Activated CD4-positive, alpha-beta T cell treated with anti-CD3 and anti-CD28 coated beads, Interleukin-2, amount 10 ng/mL, durations not matched to agents 24 days and 14 days (primary cell): ENCODE measurements at places on chromosomes 3 and 15.

GRCh38 chr3:157082305-157082982, 77.5 kb downstream of the CCNL1 start:
- DNase-seq: no peak

GRCh38 chr3:196142202-196142956, 60.5 kb upstream of the TFRC start:
- no peak for DNase-seq

DNA sequence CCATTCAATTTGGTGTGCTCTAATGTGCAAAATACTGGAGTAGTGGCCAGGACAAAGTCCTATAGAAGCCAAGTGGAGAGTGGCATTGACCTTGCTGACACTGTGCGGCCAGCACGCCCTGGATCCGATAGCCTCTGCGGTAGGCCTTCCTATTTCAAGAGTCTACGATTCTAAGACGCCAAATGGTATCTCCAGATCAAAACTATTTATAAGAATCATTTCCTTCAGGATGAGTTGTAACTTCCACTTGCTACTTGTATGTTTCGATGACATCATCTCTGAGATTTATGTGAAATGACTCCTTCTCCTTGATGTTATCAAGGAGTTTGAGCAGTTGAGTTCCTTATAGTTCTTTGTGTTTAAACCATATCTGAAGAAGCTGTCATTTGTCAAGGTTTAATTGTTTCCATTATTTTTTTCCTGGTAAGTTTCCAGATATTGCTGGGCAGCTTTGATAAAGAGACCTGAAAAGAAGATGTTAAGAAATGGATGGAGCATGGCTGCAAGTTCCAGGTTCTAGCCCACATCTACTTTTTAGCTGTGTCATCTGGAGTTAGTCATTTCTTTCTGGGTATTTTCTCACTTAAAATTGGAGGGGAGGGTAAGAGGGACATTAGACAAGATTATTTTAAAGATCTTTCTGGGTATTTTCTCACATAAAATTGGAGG, 71.8 kb downstream of the TMEM44 start:
- DNase-seq: no peak

DNA sequence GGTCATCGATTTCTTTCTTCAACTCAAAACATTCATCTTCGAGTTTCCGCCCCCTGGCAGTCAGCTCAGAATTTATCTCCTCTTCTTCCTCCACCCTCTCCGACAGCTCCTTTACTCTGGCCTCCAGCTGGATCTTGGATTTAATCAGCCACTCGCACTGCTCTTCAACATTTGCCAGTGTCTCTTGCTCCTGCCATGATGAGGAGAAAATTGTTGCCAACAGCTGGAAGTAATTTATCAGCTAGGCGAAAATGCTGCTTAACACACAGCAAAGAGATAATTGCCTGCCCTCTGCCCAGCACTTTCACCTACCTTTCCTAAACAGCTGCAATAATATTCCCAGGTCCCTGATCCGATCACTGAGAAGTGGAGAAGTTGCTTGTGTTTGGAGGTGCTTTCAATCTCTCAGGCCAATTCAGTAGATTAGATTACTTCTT, 69.3 kb downstream of the MYH15 start:
- DNase-seq: no peak

DNA sequence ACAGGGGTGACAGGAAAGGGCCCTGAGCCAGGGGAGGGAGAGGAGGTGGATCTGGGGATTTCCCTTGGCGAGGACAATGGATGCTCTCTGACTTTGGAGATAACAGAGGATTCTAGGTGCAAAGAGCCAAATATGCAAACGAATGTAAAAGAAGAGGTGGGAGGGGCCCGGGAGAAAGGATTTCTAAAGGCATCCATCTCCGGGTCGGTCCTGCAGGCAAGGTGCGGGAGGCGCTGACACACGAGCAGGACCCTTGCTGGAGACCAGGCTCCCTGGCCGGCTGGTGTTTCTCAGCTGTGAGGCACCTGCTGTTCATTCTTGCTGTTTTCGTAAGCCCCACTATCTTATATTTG, 115.2 kb upstream of the TLE3 start:
- DNase-seq: no peak

DNA sequence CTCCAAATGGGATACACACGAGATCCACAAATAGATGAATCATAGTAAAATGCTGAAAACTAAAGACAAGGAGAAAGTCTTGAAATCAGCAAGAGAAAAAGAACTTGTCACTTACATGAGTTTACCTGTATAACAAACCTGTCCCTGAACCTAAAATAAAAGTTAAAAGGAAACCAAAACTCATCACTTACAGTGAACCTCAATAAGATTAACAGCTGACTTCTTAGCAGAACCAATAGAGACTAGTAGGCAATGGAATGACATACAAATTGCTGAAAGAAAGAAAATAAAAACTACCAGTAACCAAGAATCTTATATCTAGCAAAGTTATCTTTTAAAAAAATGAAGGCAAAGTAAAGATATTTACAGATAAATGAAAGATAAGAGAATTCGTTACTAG, 27.4 kb downstream of the SEC22A start:
- no peak for DNase-seq

DNA sequence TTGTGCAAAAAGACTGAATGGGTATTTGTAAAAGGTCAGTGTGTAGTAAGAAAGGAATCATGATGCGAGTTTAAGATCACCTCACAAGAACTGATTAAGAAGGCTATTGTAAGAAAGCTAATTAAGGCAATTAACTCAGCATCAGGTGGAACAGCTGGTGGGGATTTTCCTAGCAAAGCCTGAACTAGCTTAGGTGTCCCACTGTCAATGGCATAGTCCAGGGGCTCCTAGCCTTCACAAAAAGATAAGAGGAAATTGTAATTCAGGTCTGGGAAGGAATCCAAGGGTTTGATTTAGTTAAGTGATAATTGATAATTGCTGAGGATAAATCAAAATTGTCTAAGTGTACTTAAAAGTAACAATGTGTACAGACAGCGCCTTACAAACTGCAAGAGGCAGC, 901.6 kb downstream of the TUSC7 start:
- no peak for DNase-seq

DNA sequence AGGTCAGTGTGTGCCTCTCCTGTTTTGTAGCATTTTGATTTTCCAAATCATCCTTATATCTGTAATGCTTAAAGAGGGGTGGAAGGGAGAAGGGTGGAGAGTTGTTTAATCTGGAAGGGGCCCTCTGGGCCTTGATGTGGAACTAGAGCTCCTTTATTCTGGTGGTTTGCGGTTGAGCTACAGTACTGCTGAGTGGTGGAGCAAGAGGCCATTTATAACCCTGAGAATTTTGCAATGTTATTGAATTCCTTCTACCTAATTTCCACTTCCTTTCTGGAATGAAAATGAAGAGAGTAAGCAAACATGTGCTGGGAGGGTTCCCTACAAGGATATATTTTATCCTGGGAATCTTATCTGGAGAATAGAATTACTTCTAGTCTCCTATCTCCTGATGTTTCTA, 35.3 kb upstream of the TUBGCP5 start:
- no peak for DNase-seq
